ENCODE measurements at places on chromosomes 3 and 15.

DNA sequence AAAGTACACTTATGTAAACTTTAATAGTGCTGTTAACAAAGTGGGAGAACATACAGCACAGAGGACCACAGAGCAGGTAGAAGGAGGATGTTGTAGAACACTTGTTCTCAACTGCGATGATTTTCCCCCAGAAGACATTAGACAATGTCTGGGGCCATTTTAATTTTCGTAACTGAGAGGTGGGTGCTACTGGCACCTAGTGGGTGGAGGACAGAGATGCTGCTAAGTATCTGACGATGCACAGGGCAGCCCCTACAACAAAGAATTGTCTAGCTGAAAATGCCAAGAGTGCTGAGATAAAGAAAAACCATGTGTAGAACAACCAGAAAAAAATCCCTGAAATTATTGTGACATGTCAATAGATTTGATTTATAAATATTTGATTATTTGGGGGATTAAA lies 5.0 kb upstream of the KBTBD8 start:
- no peak for DNase-seq

- no peak for DNase-seq
These were observed 280.3 kb downstream of the XXYLT1 start for GRCh38 chr3:194990454-194991337.

DNA sequence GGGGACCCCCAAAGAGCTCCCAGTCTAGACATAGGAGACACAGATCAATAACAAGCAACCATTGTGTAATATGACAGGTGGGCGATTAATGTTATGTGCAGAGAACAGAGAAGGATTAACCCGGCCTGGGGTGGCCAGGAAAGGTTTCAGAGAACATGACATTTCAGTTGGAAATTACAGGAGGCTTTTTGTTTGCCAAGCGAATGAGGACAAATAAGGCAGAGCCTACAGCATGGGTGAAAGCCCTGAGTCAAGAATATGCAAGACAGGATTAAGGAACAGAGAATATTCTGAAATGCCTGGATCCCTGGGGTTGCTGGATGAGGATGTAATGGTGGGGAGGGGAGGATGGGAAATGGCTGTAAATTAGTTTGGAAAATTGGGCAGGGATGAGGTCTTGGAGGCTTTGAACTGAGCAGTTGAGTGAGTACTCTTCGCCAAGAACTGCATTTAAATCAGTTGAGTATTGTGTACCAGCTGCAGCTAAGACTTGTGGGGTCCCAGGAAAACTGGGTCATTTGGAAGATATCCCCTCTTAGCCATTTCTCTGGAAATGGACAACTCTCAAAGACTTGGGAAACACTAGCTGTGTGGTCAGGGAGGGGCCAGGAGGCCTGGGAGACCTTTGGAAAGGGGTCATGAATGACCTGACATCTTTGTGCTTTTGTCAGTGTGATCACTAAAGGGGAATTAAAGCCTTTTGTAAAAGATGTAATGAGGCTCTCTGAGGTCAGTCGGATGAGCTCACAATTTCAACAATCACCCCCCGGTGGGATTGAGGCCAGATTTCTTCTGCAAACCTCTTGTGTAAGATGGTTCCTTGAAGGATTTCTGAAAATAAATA lies 198.6 kb upstream of the NR2E3 start:
- DNase-seq: no peak

GRCh38 chr3:25783661-25784512 lies 644 bp upstream of the NGLY1 start:
- DNase-seq: no peak

DNA sequence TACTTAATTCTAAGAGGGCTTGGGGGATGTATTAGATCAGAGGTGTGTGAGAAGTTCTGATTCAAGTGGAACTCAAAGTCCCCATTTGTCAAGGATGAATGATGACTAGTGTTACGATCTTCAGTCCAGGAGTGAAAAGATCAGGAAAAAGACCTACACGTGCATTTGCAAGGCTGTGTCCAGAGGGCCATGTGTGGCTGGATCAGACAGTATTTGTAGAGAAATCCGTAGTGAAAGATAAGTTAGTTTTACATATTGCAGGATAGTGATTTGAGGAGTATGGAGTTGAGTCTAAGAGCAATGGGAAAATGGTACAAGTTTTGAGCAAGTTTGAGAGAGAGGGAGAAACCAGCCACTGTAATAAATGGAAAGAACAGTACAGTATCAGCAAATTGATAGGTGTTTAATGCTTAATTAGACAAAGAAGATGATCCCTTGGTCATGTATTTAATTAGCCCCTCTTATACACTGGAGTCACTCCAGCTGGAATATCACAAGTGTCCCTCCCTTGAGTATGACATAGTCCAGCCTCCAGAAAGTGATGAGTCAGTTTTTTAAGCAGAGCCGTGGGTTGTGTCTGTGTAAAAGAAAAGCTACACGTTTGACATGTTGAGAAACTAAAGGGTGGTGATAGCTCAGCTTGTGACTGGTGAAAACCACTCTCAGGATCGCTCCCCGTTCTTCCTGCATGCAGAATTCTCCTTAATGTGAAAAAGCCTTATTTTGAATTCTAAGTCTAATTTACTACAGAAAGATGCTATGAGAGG lies 348.8 kb downstream of the ROBO1 start:
- DNase-seq: no peak

GRCh38 chr15:47265686-47266085 lies 451.6 kb upstream of the SEMA6D start:
- DNase-seq: no peak

DNA sequence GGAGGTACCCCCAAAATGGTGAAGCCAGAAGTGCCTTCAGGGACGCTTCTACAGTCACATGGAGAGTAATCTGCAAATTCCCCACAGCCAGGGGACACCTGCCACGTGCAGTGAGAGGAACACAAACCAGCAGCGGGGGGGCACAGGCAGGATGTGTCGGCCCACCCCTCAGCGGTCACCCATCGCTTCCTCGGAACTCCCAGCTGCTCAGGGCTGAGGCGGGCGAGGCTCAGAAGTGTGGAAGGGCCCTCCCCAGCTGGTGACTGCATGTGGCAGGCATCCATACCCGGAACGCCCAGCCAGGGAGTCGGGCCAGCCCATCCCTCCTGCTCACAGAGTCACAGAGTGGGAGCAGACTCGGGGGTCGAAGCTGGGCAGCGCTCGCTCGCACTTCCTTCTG lies 63.7 kb downstream of the SLC12A8 start:
- DNase-seq: no peak

GRCh38 chr3:117600112-117600511 lies 890.5 kb downstream of the TUSC7 start:
- no peak for DNase-seq

DNA sequence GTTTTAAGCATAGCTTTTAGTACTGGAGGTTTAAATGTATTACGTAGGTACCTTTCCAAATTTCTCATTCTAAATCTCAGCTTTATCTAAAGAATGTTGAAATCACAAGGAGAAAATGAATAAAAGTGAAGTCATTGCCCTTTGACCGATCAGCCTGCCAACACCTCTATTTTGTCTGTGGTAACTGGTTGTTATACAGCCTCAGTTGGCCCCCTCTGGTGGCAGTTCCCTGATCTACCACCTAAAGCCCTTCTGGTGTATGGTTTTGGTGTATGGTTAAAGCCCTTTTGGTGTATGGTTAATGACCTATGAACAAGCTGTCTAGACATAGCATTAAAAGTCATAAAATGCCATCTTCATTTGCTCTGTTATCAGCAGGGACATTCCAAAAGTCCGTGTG lies 378.2 kb upstream of the AZI2 start:
- no peak for DNase-seq

- DNase-seq: no peak
These were observed 2.2 kb downstream of the BTBD1 start for GRCh38 chr15:83064859-83065258.

DNA sequence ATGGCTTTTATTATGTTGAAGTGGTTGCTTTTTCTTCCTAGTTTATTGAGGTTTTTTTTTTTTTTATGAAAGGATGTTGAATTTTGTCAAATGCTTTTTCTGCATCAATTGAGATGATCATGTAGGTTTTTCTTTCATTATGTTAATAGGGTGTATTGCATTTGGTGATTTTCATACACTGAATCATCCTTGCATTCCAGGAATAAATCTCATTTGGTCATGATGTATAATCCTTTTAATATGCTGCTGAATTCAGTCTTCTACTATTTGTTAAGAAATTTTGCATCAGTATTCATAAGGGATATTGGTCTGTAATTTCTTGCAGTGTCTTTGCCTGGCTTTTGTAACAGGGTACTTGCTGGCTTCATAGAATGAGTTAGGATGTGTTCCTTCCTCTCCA lies 11.5 kb upstream of the CLRN1 start:
- no peak for DNase-seq

DNA sequence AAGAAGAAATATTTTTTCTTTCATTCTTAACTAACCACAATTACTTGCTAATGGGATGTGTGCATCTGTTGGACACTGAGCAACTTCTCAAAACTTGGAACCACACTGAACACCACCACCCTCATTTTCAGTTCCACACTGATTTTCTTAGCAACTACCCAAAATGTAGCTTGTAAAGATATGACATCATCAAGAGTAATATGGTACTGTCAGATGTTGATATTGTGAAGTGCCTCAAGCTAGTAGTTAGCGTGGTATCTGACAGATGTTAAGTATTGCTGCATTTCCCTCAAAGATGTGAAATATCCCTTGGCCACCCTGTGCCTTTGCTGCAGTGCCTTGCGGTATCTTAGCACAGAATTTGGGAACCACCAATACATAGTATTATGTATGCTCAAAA lies 9.3 kb downstream of the RFTN1 start:
- DNase-seq: no peak

- DNase-seq: no peak
These were observed 744.0 kb upstream of the SGO1 start for GRCh38 chr3:20930034-20930433.

DNA sequence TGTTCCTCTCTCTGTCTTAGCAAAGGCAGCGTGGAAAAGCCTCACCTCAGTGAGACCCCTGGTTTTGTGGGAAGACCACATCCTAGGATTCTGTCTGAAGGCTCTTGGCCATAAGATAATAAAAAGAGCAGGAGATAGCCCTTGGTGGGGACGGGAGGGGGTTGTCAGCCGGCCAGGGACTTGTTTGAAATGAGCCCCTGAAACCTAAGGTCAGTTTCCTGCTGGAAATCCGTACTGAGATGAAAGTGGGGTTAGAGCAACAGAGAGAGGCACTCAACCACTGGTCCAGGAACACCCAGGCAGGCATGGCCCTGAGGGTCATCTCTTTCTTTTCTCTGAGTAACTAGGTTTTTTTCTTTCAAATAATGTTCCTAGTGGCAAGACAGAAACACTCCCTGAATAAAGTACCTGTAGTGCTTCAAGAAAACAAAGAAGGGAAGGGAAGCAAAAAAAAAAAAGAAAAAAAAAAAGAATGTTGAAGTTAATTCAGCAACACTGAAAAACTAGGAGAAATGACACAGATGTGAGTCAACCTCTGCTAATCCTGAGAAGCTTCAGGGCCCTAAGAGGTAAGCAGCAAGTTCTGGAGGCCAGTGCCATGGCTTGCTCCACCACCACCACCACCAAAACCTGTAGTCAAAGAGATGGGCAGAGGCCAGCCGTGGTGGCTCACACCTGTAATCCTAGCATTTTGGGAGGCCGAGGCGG lies 3.2 kb downstream of the ITGB5 start:
- DNase-seq: no peak

DNA sequence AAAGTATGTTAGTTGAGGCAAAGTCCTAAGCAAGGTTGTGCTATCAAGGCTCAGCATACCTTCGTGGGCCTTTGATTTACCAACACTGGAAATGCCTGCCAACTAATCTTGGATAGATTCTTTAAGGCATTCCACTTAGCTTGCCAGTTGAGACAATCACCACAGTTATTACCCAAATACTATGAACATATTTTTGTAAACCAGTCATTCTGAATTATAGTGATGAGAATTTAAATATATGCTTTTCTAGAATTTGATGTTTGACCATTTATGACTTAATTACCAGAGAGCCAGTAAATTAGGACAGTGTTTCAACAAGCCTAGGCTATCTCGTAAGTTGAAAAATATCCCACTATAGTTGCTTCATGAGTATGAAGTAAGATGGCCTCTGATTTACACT lies 15.5 kb downstream of the TRIM59 start:
- DNase-seq: no peak

DNA sequence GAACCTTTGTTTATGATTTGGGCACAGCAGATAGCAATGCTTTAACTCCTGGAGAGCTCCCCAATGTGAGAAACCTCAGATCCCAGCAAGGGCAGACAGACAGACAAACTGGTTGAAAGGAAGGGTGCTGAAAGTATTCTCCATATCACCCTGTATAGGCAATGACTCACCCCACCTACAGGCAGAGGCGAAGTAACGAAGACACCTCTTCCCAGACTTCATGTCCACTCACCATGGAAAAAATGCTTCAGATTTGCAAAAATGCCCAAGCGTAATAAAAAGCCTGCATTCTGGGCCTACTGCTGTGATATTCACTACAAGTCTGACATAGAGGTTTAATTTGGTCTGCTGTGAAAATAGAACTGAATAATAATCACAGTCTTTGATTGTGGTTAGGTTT lies 50.5 kb downstream of the THBS1 start:
- no peak for DNase-seq

DNA sequence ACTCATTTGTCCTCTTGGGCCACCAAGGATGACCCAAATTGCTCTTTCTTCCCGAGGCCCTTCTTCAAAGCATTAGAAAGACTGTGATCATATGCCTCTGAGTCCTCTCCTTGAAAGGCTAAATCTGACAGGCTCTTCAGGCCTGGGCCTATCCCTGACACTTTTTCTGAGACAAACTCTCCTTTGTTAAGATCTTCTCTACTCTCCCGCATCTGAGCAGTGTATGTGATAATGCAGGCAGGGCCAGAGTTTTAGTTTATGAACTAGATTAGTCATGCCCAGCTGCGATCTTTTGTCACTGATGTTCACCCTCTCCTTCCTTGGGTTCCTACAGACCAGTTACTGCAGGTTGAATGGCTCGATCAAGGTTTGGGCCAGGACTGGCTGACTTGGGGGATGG lies 39.2 kb downstream of the MASP1 start:
- no peak for DNase-seq

DNA sequence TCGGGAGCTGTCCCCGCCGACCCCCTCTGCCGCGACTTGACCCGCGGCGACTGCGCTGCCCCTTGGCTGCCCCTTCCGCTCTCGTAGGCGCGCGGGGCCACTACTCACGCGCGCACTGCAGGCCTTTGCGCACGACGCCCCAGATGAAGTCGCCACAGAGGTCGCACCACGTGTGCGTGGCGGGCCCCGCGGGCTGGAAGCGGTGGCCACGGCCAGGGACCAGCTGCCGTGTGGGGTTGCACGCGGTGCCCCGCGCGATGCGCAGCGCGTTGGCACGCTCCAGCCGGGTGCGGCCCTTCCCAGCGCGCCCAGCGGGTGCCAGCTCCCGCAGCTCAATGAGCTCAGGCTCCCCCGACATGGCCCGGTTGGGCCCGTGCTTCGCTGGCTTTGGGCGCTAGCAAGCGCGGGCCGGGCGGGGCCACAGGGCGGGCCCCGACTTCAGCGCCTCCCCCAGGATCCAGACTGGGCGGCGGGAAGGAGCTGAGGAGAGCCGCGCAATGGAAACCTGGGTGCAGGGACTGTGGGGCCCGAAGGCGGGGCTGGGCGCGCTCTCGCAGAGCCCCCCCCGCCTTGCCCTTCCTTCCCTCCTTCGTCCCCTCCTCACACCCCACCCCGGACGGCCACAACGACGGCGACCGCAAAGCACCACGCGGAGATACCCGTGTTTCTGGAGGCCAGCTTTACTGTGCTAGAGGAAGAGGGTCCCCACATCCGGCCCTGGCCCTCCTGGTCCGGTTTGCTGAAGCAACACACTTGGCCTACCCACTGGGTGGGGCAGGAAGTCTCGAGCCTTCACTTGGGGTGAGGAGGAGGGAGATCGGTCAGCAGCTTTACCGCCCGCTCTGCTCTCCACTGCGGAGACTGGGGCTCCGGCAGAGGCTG lies at the start of gene RASSF1:
Gene RASSF1 (minus strand): TSS at position 389 of the 882 bp plus-strand sequence. CDS start 31 bp downstream, at position 358.
- DNase-seq: no peak

All from cortex of kidney (tissue), 1 donor.